Left forelimb (tissue), 1 donor: ENCODE measurements at places on chromosomes 1 and 21.

DNA sequence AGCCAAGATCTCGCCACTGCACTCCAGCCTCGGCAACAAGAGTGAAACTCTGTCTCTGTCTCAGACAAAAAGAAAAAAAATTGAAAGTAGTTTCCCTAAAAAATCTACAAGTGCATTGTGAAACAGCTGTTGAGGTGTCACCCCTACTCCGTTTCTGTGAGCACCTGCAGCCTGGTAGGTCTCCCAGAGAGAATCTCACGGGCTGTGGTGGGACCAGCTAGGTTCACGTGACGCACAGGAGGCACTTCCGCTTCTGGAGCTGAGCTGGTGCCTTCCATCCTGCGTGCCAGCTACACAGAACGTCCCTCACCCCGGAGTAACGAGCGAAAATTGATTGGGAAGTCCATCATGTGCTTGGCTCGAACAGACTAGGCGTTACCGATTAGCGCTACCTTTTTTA, 66.8 kb downstream of the COL24A1 start:
- no peak for DNase-seq

DNA sequence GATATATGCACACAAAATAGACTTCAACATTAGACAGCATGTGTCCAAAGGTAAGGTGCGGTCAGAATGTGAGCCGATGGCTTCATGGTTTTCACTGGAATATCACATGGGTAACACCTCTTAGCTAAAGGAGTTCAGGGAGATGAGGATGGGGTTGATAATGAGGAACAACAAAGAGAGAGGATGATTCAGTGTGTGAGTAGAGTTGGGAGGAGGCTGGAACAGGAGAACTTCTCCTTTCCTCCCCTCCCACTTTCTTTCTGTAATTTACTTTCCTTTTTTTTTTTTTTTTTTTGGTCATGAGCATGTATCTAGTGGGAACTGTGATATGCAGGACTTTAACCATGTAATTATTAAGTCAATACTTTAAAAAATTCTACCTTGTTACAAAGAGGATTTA, 99.4 kb downstream of the FASLG start:
- no peak for DNase-seq

DNA sequence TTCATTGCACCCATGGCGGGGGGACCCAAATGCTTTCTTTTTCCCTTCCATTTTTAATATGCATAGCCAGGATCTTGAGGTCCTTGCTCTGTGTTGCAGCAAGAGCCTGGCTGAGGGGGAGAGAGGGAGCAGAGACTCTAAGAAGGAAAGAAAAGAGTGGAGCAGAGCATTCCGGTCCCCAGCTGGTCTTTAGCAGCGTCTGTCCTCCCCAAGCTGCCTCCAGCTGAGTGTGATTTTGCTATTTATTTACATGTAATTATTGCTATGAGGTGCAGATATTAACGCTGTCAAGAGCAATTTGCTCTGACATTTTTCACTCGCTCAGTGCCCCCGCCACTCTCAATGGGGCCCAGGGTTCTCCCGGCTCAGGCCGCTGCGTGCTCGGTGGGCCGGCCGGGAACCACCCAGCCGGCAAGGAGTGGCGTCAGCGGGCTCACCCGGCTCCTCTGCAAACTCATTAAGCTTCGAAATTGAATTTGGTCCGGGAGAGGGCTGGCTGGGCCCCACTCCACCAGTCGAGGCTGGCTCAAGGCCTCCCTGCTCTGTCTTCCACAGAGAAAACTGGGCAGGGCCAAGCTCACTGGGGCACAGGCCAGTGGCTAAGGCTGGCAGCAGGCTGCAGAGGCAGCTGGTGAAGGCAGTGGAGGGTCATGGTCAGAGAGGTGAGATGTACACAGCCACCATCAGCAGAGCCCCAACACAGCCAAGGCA, 93.2 kb downstream of the PAX7 start:
- DNase-seq, result no peak

DNA sequence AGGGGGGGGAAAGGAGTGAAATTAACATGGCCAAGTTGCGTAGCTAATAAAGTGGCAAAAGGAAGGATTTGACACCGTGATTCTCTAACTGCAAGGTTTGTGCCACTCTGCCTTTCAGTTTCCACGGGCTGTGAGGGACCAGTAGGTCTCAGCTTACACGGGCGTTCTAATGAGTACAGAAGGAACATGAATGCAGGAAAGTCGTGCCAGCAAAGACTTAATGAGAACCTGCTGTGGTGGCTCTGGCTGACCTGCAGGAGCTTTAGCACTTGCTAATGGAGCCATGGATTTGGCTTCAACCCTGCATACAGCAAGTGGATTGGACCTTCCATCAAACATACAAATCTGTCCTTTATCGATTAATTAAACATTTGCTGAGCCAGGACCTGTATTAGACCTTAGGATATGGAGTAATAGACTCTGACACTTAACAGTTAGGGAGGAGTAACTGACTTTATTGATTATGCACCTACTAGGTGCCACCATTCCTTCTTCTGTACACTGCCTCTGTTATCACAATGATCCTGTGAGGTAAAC, 15.1 kb upstream of the PITHD1 start:
- DNase-seq, result no peak

GRCh38 chr1:36091698-36092097, 3.0 kb downstream of the ADPRS start:
- DNase-seq, result peak; percentile 51

DNA sequence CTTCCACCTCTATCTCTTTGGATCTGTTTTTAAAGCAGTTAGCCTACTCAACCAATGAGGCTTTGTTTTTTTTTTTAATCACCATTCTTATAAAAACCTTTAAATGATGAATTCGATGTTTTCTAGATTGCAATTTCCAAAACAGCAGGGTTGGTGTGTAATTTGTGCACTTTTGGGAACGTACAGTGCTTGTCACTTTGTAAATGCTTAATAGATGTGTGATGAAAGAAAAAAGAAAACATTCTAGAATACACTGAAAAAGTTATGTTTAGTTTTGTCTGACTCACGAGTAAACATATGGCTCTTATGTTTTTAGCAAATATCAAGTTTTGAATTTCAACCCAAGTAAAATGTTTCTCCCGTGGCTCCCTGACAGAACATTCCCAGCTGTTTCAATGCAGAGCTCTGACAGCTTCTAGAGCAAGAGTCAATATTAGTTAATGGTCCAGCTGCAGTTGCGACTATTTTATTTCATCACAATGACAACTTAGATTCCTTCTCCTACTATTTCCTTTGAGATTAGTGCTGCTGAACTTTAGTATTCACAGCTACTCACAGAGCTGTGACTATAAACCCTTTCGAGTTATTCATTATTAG, 362.5 kb upstream of the ADAMTS5 start:
- no peak for DNase-seq

GRCh38 chr1:18018366-18018765, 89.2 kb upstream of the IGSF21 start:
- DNase-seq, result no peak

DNA sequence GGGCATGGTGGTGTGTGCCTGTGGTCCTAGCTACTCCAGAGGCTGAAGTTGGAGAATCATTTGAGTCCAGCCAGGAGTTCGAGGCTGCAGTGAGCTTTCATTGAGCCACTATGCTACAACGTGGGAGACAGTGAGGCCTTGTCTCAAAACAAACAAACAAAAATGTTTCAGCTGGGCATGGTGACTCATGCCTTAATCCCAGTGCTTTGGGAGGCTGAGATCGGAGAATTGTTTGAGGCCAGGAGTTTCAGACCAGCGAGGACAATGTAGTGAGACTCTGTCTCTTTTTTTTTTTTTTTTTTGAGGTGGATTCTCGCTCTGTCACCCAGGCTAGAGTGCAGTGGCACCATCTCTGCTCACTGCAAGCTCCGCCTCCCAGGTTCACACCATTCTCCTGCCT, 5.0 kb upstream of the RPL5 start:
- no peak for DNase-seq

- DNase-seq, result no peak
Measured at GRCh38 chr1:173395762-173396161, 81.4 kb upstream of the PRDX6 start.

- no peak for DNase-seq
Measured at GRCh38 chr1:183807549-183808168, 2.7 kb downstream of the RGL1 start.

- DNase-seq, result no peak
Measured at GRCh38 chr1:69661686-69662085, 94.0 kb downstream of the LRRC7 start.

DNA sequence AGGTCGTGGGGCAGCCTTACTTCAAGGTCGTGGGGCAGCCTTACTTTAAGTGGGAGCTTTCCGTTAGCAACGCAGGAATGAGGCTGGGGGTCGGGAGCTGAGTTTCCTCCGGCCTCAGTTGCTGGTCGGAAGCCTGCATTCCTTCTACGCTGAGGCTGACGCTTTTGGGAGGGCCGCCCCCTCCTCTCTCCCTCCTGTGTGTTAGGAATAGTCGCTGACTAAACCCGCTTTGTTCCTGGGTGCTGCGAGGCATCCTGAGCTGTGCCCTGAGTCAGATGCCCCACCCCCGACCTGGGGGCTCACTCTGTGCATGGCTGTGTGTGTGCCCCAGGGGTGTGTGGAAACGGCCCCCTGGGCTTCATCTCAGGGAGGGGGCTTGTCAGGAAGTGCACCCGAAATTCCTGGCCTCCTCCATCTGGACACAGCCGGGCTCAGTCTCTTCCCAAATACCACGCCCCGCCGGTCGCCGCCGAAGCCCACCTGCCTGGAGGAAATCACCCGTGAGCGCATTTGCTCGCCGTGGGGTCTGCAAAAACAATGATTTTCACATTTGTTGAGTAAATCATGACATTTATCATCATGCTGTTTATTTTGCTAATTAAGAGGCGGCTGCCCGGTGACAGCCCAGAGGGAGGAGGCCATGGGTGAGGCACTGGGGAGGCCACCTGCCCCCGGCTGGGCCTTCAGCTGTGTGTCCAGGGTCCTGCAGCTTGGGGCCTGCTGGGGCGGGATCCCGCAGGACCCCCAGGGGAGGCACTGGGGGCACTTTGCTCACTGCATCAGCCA, 121.4 kb downstream of the PRDM16 start:
- DNase-seq, result no peak

DNA sequence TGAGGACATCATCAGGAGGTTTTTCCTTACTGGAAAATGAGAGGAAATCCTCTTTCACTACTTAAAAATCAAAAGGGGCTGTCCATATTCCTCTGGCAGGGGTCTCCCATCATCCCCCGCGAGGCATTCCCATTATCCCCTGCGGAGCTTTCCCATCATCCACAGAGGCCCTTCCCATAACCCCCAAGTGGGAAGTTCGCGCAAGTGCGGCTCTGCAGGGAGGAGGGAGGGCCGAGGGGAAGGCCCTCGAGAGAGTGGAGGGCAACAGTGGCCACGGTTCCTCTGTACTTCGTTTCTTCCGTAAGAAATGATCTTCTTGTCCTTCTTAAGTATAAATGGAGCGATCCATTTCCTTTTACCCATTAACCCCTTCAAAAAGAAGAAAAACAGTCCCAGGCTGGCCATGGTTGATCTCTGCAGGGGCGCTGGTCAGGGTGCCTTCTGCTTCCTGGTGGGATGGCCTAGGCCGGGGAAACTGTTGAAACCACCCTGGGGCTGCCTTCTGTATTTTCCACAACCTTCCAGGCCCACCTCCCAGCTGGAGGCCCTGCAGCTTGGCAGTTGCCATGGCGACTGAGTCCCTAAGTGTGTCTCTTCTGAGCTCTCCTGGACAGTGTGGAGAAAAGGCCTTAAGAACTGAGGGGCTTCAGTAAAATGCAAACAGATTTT, 3.6 kb upstream of the RSPH1 start:
- DNase-seq, result no peak

DNA sequence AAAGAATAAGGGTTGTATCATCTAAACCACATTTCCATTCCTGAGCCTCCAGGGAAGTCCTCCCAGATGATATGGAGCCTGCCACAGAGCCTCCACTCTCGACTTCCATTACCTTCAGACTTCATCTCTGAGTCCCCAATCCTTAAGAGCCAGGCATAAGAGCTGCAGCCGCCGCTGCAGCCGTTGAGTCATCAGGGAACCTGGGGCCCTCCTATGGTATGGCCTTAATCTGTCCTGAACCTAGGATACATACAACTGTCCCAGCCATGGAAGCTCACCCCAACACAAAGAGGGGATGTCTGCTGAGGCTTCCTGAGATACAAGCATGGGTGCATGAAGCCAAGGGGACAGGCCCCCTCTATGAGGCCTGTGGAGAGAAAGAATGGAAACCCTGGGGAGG, 16.3 kb downstream of the TAL1 start:
- DNase-seq, result no peak

DNA sequence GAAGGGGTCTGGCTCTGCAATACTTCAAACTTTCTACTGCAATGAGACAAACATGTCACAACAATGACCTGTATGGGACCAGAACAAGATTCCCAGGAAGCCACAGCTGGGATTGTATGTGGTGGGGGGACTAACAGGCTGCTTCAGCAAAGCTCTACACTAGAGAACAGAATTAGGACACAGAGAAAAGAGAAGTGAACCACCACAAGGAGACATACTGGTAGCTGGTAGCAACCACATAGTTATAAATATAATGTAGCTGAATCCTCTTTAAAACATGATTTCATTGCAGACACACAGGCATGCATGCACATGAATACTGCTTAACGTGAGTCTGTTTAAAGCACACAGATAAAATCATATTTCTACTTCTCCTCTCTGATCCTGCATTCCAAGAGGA, 3.5 kb upstream of the ILDR2 start:
- DNase-seq, result no peak

GRCh38 chr1:40438391-40439015, 11.8 kb upstream of the ZFP69B start:
- no peak for DNase-seq

- DNase-seq, result no peak
Measured at GRCh38 chr1:111199329-111199728, 1.1 kb downstream of the DENND2D start.

DNA sequence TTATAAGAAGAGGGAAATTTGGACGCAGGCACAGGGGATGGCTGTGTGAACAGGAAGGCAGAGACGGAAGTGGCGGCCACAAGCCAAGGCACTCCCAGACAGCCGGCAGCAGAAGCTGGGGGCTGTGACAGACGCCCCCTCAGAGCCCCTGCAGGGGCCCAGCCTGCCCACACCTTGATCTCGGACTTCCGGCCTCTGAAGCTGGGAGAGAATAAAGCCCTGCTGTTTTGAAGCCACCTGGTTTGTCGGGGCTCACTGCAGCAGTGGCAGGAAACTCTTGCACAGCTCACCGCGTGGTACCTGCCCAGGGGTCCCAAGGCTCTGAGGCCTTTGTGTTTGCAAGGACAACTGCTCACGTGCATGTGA, 13.7 kb downstream of the MEGF6 start:
- no peak for DNase-seq

DNA sequence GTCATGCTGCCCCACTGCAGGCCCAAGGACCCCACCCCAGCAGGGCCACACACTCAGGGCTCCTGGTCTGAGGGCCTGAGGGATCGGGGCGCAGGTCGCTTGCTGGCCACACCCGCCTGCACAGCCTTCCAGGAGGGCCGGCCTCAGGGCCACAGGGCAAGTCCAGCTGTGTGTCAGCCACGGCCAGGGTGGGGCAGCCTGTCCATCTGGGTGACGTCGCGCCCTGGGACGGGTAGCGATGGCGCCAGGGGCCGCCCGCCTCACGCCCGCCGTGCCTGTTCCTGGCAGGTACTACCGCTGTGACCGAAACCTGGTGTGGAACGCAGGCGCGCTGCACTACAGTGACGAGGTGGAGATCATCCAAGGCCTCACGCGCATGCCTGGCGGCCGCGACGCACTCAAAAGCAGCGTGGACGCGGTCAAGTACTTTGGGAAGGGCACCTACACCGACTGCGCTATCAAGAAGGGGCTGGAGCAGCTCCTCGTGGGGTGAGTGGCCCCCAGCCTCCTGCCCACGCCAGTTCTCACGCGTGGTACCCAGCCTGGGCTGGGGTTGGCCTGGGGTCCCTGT, 2.5 kb downstream of the COL6A1 start:
- no peak for DNase-seq
